RWPE1 (cell line): ENCODE measurements at places on chromosomes 4 and X.

DNA sequence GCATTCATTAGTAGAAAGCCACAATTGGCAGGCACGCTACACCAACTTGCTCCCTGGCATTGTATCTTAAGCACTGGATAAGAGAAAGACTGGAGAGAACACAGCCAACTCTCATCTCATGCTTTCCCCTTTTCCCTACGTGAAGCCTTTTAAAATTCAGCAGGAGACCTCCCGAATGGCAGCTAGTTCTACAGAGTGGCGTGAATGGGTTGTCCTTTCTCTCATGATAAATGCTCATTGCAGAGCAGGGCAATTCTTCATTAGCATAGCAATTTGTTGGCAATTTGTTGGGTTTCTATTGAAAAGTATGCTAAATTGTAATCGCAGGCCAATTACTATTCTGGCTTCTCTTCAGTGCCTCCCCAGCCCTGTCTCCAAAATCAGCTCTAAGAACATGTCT is 48.0 kb downstream of the SEPTIN11 start:
- no peak for DNase-seq

DNA sequence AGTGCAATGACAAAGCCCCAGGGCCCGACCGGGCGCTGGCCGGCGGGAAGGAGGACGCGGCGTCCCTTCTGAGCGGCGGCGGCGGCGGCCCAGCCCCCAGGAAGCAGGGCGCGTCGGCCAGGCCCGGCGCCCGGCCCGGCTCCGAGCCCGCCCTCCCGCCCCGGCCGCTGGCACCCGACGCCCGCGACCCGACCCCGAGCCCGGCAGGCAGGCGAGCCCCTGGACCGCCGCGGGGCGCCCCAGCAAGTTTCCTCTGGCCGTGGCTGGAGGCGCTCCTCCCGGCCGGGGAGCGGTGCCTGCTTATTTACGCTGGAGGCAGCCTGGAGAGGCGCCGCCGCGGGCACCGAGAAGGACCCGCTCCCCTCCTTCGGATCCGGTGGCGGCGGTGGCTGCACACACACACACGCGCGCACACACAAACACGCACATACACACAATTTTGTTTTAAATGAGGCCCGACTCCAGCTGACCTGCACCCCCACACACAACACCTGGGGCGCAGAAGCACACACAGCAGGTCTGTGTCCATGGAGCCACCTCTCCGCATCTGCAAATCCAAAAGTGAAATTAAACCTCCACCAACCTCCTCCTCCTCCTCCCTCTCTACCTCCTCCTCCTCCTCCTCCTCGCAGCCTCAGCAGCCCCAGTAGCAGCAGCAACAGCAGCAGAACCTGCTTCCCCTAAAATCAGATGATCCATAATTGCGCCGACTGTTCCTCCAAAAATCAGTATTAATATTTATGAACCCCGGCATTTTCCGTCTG is 669 bp downstream of the IRF2 start:
- DNase-seq = peak; percentile 26

- DNase-seq = no peak
These were observed 106.5 kb downstream of the NYX start for GRCh38 chrX:41553688-41554087.

GRCh38 chr4:126137782-126138170 is 823.0 kb downstream of the FAT4 start:
- no peak for DNase-seq

DNA sequence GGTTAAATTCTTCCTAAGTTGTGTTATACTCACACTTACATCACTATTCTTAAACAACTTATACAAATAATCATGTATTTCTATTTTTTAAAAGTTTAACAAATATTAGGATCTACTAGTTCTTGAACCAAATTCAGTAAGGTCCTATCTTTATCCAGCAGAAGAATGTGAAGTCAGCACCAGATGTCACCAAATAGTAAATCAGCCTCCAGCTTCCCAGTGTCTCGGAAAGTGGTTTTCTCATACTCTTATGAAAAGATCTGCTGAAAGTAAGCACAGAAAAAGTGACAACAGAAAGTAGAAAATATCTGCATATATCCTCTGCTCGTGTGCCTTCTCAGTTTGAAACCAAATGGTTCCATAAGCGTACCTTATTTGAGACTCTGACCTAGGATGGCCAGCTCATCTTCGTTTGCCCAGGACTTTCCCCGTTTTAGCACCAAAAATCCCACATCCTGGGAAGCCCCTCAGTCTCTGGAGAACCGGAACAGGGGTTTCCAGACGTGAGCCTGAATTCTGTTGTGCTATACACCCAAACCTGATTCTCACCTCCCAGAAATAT is 98.0 kb upstream of the DCLK2 start:
- DNase-seq = no peak
